ENCODE measurements at places on chromosomes 7 and 10.
A peak's percentile ranks its signal among the peaks of the same experiment; 100 is the strongest.

DNA sequence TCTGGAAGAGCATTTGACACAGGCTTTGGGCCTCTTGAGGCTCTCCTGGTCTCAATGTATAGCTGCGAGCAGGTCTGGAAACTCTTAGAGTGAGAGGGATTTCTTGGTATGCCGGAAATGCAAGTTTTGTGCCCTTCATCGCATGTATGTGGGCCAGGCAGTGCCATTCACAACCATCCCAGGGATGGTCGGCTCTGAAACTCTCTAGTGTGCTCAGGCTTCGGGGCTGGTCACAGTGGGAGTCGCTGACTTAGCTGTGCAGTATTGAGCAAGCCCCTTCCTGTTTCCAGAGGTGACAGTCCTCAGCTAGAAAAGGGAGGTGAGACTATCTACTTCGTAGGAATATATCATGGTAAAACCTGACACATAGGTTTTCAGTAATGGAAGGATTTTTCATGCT is 2.0 kb upstream of the AOAH start:
- no peak for DNase-seq

GRCh38 chr10:78382772-78383171 is 349.1 kb downstream of the RPS24 start:
- no peak for DNase-seq

- DNase-seq = peak; percentile 38
Measured at GRCh38 chr10:12782537-12782936, 219.0 kb downstream of the CCDC3 start.

DNA sequence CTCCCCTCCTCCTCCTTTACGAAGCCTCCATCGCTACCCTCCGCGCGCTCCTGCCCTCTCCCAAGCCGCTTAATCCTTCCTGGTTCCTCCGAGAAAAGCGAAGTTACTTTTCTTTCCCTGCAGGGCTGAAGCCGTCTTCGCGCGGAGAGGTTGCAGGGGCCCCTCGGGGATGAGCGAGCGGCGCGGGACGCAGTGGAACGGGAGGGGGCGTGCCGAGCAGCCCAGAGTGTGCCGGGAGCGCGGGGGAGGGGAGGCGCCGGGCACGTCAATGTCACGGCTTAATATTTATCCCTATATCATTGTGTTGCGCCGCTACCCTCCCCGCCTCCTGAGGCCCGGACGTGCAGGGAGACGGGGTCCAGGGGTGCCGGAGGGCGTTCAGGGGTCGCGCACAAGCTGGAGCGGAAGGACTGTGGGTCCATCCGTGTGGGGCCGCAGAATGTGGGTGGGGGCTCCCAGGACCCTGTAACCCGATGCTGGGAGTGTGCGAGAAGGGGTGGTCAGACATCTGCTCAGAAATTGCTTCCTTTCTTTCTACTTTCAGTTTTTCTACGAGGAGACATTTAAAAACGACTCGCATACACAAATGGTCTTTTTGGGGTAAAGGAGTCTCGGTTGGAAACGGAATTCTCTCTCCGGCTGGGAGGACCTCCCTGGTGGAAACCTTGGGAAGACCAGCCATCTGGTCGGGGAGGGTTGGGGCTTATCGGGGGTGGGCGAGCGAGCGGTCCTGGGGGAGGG is 2.4 kb downstream of the CDK6 start:
- peak; percentile 56 for DNase-seq

GRCh38 chr10:62302760-62303159 is 34.1 kb upstream of the RTKN2 start:
- DNase-seq = no peak

DNA sequence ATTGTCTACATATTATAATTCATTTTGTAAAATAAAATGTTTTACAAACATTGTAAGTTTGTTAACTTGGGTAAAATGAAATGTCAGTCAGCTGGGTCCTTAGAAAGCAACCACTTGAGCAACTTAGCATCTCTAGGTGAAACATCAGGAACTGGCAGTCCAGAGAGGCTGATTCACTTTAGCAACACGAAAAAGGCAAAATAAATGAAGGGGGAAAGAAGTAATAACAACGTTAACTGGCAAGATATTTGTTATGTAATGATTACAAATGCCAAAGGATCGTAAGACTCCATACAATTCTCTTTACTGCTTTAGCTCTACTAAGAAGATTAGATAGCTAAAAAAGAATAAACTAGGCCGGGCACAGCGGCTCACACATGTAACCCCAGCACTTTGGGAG is 5.0 kb downstream of the PDZD8 start:
- DNase-seq = no peak

DNA sequence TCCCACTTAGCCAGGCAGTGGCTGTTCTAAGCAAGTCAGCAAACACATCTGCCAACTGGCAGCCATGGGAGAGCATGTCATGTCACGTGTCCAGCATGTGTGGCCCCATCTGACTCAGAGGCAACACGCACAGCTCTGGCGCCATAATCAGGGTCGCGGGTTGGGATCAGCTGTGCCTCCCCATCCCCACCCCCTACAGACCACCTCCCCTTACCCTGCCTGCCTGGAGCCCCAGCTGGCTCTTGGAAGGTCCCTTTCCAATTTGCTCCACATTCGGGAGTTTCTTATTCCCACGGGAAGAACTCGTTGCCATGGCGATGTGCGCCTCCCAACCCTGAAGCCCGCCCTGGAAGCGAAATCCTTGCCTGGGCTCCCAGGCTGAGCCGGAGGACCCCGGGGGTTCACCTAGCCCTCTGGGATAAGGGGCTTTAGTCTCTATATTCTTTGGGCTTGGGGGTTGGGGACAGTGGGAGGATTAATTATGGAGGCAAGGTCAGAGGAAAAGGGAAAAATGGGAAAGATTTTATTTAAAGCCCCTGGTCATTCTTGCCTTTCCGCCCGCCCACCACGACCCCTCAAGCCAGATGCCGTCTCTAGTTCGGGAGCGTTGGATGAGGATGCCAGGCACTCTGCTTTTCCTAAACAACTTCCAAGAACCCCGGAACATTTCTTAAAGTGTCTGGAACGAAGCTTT is 283.7 kb downstream of the ZEB1 start:
- peak; percentile 23 for DNase-seq

- DNase-seq = no peak
Measured at GRCh38 chr7:132417103-132417906, 159.0 kb downstream of the PLXNA4 start.

GRCh38 chr7:111138586-111138985 is 47.7 kb downstream of the LRRN3 start:
- DNase-seq = no peak

GRCh38 chr7:158431055-158431940 is 156.3 kb downstream of the PTPRN2 start:
- no peak for DNase-seq

- DNase-seq = no peak
Measured at GRCh38 chr7:151007469-151007898, 16.7 kb downstream of the NOS3 start.

DNA sequence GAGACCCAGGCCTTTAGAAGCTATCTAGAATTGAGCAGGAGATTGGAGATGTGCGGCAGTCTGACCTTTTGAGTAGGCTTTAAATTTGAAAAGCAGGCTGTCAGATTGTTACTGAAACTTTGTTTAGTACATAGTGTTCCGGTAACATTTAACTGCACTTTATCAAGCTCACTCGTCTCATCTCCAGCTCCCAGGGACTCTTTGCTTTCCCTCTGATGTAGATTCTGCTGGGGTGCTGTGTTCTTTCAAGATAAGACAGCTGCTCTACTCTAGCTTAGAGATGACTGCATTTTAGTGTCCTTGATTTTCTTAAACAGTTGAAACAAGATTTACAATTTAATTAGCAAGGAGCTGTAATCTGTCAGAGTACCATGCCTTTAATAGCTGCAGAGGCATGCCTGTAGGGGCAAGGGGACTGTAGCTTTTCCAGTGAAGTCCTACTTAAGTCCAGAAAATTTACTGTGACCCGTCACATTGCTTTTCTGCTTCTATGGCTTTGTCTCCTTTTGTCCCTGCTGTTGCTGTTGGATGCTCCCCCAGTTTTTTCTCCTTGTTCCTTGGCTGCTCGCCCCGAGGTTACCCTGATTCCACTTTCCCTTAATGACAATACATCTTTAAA is 56.4 kb upstream of the MTPN start:
- no peak for DNase-seq

DNA sequence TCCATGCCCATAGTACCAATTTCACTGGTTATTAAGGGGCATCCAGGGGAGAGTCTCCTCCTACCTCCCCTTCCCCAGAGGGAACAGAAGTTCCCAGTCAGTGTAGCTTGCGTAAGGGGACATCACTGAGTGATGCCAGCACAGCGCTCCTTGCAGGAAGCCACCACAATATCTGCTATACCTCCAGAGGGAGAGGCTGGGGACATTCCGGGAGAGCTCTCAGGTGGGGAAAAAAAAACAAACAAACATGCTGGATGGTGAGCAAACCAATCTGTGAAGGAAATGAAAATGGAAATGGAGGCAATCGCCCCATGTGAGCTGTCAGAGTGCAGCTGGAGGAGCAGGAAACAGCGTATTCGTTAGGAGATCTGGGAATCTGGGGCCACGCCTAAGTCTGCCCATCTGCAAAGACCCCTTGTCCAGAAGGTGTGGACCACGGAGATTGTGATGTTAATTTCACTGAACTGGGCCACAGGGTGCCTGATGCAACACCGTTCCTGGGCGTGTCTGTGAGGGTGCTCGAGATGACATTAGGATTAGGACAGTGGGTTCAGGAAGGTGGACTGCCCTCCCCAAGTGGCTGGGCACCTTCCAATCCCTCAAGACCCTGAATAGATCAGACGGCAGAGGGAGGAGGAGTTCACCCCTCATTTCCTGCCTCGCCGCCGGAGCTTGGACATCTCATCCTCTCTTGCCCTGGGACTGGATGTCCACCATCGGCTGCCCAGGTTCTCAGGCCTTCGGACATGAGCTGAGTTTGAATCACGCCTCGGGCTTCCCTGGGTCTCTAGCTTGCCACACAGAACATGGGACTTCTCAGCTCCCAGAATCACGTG is 30.5 kb downstream of the GNA12 start:
- no peak for DNase-seq

- DNase-seq = no peak
Measured at GRCh38 chr7:27575613-27576012, 87.1 kb downstream of the HIBADH start.

GRCh38 chr10:109924087-109924486 is 776 bp upstream of the XPNPEP1 start:
- no peak for DNase-seq

DNA sequence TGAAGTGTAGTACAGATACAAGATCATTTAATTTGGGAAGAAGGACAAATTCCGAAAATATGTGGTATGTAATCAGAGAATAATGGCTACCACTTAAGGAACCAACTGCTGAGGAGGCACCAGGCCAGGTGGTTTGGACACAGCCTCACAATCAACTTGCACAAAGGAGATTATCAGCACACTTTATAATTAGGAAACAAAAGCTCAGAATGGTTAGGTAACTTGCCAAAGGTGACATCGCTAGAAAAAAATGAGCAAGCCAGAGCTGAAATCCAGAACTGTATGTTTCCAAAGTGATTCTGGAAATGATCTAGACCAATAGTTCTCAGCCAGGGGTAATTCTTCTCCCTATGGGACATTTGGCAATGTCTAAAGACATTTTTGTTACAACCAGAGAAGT is 36.6 kb downstream of the ERCC6 start:
- DNase-seq = no peak

GRCh38 chr10:75772153-75772887 is 340.9 kb downstream of the LRMDA start:
- DNase-seq = no peak

GRCh38 chr10:108850138-108850854 is 1073.0 kb downstream of the XPNPEP1 start:
- no peak for DNase-seq

Measured in kidney capillary endothelial cell (primary cell).